KBM-7 (cell line): ENCODE measurements at places on chromosomes 3 and 15.

DNA sequence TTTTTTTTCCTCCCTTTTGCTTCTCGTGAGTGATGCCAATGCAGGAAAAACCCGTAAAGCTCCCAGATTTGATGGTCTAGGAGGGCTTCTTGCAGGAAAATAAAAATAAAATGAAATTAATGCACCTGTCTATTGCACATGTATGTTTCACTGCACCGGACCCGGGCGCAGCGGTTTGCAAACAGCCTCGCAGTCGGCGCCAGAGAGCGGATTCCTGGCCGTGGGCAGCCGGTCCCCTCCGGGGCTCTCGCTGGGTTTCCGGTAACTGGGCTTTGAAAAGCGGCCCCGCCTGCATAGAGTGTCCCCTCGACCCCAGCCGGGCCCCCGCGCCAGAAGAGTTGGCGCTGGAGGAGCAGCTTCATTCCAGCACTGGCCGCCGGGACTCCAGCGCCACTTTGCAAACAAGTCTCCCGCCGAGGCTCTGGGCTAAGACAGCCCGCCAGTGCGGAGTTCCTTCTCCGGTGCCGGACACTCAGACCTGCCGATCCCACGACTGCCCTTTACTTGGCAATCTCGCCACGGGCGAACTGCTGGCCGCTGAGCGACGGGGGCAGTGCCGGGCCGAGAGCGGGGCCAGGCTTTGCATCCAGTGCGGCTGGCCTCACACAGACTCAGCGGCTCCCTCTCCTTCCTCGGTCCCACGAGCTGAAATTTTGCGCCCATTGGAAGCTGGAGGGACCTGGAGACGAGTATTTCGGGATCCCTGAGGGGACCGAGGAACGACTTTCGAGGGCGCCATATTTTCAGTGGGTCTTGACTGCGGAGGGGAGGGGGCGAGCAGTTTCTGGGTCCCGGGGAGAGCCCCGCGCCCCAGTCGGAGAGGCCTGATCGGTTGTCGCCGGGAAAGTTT, 225.9 kb upstream of the C2CD4B start:
- DNase-seq: peak; percentile 78

DNA sequence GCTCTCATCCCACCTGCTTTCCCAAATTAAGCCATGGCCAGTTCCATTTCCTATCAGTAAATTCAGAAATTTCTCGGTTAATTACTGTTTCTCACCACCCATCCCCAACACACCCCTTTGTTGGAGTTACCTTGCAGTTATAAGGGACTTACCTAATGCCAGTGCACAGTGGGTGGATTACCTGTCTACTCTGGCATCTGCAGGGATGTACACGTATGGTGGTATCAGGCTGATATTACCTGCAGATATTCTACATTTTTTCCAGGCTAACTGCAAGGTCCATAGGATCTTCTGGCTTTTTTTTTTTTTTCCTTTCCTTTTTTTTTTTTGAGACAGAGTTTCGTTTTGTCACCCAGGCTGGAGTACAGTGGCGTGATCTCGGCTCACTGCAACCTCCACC, 7.9 kb upstream of the MRAS start:
- DNase-seq: no peak

DNA sequence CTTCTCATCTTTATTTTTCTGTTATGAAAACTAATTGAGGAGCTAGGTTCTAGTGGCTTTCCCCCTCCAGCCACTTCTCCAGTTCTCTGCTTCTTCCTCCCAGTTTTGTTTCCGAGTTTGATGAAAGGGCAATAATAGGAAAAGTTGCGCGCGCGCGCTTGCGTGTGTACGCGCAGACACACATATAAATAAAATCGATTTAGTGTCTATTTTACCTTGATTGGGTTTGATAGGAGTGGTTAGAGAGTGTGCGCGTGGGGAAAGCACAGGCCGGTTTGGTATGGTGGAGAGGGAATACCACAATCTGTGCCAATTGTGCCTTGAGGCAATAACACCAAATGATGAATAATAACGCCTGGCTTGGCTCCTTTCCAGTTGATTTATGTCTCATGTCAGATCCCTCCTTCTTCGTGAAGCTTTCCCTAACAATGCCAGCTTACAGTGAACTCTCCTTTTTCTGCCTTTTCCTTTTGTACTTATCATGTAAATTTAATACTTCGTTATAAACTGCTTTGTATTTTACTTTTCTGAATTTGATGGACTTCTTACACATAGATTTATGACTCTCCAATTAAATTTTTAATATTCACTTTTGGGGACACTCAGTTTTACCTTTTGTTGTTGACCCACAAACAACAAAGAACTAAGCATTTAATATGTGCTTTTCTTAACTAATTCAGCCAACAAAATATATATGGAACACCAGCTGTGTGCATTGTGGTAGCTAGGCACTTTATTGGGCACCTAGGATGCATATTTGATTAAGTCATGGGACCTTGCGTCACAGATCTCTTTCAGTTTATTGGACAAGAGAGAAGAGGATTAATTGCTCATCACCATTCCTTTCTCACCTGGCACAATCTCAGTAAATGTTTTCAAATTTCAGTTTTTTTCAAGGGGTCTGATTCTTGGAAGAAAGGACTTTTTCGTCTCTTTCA, 1.7 kb downstream of the TIPARP start:
- peak; percentile 54 for DNase-seq

- no peak for DNase-seq
Observed at GRCh38 chr15:36499412-36500389, 79.7 kb upstream of the CDIN1 start.

DNA sequence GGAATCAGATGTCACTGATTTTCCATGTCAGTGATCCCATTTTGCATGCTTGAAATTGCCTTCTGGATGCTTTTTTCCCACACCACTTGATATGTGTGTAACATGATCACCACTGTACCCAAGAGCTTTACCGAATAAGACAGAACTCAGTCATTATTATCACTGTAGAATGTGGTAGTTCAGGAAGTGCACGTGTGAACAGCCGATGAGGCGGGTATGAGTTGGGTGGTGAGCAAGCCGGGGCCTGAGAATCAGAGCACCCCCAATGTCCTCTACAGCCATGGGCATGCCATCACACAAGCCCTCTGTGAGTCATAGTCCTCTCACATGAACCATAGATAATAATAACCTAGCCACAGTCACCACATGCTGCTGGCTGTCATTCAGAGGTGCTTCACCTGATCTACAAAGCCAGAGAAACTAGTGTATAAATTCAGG, 470.8 kb downstream of the SOX2 start:
- no peak for DNase-seq

DNA sequence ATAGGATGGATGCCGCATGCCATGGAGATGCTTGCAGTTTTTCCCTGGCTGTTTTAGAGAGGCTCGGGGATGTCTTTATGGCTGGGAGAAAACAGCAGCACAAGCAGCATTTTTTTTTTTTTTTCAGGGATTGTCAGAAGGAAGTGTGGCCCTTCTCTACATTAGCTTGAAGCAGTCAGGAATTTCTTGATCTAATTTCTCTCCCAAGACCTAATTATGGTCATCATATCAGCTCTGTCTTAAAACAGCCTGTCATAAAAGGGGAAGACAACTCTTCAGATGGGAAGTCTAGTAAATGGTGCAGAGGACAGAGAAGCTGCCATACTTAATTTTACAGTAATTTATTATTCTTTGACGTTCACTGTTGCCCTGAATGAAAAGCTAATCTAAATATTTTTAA, 44.5 kb downstream of the EAF1 start:
- DNase-seq: no peak

- DNase-seq: no peak
Observed at GRCh38 chr3:32375596-32375930, 16.1 kb upstream of the CMTM7 start.

DNA sequence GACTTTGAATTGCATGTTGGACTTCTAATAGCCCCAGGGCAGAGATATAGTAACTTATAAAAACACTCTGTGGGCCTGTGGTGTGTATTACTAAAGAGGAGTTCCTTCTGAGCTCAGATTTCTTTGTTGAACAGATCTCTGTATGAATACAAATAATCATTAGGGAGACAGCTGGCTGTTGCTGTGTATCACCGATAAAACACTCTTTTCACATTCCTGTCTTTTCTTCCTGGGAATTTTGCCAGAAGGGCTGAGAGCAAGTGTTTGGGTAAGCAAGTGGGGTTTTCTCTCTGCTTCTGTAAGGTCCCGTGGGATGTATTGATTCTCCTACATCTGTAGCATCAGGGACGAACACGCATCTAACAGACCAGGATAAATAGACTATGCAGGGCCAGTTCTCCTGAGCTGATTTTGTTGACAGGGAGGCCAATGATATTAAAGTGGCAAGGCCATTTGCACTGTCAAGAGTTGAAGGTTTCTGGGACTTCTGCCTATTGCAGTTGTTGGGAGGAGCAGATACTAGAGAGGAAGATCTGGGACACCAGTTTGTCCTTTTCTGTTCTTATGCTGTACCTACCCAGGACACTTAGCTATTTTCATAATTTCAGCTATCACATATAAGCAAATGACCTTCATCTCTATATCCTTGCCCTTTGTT, 225.9 kb upstream of the CD96 start:
- DNase-seq: no peak

DNA sequence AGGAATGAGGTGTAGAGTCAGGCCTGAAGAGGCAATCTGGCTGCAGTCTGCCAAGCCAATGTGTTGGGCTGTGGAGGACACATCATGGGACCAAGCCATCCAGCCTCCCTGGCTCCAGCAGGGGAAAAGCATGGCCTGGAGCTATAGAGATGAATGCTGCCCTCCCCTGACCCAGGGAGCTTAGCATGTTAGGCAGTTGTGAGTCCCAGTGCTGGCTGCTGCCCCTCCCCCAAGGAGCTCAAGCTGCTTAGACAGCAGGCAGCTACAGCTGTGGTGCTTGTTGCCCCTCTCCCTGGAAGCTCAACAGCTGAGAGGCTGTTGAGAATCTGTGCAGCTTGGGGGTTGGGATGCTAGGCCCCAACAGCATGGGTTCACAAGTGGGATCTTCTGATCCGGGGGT, 85.6 kb upstream of the DNAJC19 start:
- no peak for DNase-seq

DNA sequence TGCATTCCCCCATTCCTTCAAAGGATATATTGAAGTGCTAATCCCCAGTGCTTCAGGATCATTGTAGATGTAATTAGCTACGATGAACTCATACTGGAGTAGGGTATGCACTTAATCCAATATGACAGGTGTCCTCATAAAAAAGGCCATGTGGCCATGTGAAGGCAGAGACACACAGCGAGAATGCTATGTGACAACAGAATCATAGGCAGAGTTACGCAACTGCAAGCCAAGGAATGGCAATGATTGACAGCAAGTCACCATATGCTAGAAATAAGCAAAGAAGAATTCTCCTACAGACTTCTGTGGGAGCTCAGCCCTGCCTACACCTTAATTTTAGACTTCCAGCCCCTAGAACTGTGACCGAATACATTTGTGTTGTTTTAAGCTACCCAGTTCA, 875.6 kb upstream of the ROBO1 start:
- DNase-seq: no peak

GRCh38 chr3:12489832-12490231, 5.6 kb downstream of the TSEN2 start:
- no peak for DNase-seq

DNA sequence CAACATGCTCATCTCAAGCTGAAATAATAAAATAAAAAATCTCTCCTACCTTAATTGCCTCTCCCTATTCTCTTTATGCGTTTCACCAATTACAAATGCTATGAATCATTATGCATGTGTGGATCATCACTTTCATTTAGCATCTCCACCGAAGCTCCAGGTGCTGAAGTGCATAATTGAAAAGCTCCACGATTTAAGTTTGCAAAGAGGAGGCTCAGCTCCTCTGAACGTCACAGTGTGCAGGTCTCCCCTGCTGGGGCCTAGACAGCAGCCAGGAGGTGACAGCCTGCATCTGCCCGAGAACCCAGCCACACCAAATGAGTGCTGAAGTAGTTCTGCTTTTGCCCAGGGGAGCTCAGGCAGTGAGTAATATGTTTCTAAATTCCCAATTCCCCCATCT, 60.5 kb upstream of the GLCE start:
- DNase-seq: no peak

DNA sequence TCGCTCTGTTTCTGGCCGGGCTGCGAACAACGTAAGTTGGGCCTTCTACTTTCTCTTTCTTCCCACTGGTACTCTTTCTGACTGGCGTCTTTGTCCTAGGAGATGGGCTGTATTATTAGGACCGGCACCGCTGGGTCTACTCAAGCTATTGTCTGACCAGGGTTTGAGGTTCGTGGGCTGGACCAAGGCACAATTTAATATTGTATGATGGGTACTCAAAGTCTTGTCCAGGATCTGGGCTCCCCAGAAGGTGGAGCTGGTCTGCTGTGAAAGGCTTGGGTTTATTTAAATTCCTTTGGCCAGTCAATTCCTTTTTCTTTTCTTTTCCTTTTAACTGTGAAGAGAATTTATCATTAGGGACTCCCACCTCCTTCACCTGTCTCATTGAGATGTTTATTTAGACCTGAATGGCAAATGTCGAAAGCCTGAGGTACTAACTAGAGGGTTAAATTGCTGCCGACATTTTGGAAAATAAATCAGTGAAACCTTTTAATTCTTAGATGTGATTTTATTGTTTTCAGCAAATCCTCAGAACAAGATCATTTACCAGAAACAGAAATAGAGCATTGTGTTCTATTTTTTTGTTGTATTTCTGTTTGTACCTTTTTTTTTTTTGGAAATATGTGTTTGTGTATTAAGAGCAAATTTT, 410 bp downstream of the LRRC49 start:
- DNase-seq: no peak

DNA sequence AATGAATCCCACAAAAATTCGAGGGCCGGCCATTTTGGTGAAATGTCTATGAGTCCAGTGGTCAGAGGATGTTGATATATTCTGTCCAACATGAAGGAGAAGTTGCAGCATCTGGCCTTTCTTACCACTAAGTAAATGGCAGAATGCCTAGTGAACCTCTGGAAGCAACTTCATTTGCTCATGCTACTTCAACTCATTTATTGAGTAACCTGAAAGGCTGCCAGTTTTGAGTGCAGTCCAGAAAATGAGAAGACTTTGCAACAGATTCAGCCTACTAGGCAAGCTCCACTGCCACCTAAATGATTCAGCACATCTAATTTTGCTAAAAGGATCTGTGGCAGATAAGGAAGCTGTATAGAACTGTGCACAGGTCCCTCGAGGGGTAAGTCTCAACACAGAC, 265.0 kb downstream of the OPA1 start:
- DNase-seq: peak; percentile 22

- DNase-seq: peak; percentile 32
Observed at GRCh38 chr3:4270720-4271119, 32.4 kb upstream of the SETMAR start.

- no peak for DNase-seq
Observed at GRCh38 chr15:90644952-90645725, 72.0 kb upstream of the BLM start.

DNA sequence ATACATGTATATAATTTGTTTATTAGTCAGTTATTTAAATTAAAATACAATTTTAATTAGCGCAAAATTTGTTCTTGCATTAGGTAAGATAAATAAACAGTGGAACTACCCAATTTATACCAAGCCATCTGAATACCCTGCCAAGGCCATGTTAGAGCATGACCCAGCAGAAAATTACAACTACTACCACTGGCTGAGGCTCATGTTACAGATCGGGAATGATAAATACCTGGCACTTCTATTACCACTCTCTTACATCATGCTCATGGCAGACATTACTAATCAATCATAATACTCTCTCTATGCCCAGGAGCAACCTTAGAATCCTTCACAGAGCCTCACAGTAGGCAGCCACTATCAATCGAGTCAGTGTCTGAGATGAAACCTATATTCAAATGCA, 21.2 kb upstream of the LMOD3 start:
- DNase-seq: no peak

GRCh38 chr15:41775651-41776050, 1.4 kb downstream of the MAPKBP1 start:
- no peak for DNase-seq

GRCh38 chr15:57614241-57614640, 22.5 kb downstream of the MYZAP start:
- no peak for DNase-seq
